Coronary artery (tissue), 2 donors: ENCODE measurements at places on chromosomes 13 and 19.

GRCh38 chr19:14028901-14029300 lies 953 bp downstream of the RLN3 start:
- no peak for DNase-seq

DNA sequence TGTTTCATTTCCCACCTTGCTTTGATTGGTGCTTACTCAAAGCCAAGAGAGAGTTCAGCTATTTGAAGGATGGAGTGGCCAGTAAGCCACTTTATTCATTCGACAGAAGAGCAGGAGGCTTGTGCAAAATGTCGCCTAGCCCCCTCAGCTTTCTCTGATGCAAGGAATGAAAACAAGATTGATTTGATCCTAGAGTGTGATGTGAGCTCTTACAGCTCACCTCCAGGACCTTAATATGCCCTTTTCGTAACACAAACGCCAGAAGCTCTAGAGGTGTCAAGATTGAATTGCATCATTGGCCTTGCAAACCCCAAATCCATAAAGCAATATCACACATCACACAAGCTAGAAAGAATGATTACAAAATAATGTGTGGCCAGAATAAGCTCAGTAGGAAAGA lies 36.4 kb downstream of the TEX29 start:
- DNase-seq, result no peak

DNA sequence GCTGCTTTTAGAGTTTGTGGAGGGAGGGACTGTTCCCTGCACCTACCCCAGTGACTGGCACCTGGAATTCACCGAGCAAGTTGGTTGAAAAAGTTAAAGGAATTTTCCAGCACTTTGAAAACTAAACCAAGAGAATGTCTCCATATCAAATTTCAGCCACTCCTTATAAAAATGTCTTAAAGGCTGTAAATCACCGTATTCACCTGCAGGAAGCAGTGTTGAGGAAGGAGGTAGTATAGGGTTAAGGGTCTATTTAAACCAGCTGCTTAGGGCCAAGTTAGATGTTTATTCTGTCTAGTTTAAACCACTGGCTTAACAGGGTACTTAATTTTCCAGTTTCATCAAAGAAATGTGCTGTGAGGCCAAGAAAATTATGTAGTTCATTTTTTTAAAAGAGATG lies 3.8 kb upstream of the RAB20 start:
- no peak for DNase-seq

DNA sequence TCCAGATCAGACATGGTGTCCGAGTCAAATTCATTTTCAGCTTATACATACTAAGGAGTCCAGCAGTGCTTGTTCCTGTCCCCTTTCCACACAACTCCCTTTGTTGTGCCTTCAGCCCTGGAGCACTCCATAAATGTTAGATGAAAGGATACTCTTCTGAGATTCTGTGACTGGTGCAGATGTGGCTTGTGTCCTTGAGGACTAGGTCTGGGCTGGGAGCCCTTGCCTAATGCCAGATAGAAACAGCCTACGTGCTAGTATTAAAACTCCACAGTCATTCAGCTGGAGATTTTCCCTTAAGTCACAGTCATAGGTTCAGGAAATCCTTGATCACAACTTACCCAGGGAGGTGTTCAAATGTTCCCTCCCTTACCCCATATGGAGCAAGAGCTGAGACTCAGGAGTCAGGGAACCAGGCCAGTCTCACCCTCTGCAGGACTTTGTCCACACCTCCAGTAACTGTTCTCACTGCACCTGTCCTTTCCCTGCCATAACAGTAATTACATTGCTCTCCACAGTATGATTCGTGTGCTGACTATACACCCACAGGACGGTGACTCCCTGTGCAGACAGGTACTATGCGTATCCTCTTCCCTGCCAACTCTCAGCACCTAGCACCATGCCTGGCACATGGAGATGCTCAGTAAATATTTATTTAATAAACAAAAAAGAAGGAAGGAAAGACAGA lies 15.5 kb upstream of the SERPINE3 start:
- DNase-seq, result no peak

DNA sequence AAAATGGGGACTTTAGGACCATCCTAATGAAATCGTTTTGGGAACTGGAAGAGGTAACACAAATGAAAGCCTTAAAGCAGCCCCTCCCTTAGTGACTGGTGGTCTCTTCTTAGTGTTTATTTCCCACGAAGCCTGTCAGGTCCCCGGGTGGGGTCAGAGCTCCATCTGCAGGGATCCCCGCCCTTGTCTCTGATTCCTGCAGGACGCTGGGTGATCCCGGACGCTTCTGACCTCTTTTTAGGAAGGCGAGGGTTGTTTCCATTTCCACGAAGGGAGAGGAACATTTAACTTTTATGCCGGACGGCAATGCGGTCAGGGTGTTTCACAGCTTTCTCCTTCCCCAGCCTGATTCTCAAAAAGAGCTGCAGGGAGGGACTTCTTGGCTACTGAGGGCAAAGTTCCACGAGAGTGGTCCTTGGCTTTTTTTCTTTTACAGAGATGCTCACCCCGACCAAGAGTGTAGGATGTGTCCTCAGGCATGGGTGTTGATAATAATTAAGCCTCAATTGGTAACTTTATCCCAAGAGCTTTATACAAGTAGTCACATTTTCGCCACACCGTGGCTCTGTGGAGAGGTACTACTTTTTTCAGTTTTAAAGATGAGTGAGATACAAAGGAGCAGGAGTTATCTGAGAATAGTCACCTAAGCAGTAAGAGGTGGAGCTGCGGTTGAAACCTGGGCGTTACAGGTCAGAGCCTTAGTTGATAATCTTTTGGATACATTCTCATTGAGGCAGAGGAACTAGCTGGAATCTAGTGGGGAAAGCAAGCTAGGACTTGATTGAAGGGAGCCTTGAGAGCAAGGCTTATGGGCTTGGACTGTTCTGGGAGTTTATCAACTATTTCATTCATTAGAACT lies 813 bp downstream of the ZNF284 start:
- no peak for DNase-seq

DNA sequence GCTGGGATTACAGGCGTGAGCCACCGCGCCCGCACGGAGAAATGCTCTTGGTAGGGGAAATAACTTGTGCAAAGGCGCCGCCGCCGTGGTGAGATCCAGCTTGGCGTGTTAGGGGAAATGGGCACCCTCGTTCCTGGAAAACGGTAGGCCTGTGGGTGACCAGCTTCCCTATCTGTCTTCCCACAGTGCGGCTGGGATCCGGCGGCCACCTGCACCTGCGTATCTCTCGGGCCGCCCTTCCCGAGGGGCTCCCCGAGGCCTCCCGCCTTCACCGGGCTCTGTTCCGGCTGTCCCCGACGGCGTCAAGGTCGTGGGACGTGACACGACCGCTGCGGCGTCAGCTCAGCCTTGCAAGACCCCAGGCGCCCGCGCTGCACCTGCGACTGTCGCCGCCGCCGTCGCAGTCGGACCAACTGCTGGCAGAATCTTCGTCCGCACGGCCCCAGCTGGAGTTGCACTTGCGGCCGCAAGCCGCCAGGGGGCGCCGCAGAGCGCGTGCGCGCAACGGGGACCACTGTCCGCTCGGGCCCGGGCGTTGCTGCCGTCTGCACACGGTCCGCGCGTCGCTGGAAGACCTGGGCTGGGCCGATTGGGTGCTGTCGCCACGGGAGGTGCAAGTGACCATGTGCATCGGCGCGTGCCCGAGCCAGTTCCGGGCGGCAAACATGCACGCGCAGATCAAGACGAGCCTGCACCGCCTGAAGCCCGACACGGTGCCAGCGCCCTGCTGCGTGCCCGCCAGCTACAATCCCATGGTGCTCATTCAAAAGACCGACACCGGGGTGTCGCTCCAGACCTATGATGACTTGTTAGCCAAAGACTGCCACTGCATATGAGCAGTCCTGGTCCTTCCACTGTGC lies 2.4 kb downstream of the GDF15 start:
- DNase-seq, result peak; percentile 86

DNA sequence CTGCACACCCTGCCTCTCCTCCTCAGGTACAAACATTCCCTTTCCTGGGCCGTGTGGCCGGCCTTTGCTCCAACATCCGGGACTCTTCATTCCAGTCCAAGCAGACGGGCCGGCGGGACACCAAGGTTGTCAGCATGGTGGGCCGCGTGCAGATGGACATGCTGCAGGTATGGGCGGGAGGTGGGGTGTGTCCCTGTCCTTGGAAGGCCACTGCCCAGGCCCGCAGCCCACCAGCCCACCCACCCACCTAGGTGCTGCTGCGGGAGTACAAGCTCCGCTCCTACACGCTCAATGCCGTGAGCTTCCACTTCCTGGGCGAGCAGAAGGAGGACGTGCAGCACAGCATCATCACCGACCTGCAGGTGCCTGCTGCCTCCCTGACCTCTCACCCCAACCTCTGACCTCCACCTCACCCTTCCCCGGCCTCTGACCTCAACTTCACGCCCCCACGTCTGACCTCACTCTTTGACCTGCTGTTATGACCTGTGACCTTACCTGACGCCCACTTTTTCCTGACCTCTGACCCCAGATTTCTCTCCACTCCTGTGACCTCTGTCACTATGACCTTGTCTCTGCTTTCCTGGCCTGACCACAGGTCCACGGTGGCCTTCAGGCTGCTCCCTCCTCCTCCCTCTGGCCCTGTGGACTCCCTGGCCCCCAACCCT lies 12.4 kb upstream of the SPIB start:
- DNase-seq, result no peak

DNA sequence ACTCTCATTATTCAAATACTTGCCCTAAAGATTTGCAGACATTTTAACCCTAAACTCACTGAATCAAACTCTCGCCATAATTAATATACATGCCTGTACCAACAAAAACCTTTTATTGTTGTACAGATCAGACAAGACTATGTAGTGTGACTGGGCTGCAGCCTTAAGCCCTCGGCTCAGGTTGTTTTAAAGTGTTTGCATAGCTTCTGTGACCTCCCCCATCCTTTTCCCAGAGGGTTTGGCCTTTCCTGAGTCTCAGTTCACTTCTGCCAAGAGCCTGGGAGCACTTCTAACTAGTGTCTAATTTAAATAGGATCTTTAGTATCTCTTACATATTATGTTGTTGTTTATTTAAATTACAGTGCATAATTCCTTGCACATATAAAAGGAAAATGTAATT lies 158.2 kb downstream of the HS6ST3 start:
- DNase-seq, result no peak

GRCh38 chr19:17778251-17778967 lies 16.5 kb upstream of the B3GNT3 start:
- no peak for DNase-seq

DNA sequence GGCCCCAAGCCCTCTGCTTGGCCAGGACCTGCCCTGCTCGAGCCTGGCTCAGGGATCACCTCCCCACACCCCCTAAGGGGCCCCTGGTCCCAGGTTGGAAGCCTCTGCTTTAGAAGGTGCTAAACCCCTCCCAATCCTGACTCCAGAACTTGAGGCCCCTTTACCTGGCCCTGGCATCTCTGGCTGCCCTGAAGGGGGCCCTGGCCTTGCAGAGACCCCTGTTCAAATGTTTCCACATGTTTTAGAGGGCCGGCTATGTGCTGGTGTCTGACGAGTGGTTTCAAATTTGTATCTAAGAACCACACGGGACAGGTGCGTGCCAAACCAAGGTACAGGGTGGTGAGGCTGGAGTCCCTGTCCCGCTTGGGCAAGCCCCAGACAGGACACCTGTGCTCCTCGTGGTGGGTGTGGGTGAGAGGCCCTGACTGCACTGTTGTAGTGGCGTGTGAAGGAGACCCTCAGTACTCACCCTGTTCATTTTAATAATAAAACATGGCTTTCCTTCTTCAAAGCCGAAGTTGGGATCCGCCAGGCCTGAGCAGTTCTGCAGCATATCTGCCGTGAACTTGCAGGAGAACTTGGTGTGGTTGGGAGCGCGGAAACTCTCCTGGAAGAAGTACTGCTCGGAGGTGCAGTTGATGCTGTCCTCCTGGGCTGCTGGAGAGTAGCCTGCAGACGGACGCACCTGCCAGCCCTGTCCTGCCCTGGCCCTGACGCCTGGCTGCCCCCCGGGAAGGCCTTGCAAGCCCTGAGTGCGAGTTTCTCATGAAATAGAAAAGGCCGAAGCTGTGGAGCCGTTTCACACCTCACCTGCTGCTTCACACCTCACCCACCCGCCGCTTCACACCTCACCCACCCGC lies 5.4 kb downstream of the ATP4B start:
- peak; percentile 65 for DNase-seq

- no peak for DNase-seq
Measured at GRCh38 chr13:63457186-63457585, 2041.5 kb upstream of the PCDH20 start.

DNA sequence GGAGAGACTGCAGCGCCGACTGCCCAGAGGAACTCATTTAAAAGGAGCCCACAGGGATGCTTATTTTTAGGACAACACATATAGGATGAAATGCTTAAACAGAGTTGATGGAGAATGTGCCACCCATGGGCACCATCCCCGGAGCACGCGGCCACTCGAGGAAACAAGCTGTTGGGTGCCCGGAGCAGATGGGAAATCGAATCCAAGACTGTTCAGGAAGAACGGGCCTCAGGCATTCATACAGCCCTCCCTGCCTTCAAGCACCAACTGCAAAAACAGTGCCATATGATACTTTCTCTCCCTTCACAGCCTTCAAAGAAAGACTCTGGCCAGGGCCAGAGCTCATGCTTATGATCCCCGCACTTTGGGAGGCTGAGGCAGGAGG lies 40.2 kb downstream of the RAB20 start:
- no peak for DNase-seq

DNA sequence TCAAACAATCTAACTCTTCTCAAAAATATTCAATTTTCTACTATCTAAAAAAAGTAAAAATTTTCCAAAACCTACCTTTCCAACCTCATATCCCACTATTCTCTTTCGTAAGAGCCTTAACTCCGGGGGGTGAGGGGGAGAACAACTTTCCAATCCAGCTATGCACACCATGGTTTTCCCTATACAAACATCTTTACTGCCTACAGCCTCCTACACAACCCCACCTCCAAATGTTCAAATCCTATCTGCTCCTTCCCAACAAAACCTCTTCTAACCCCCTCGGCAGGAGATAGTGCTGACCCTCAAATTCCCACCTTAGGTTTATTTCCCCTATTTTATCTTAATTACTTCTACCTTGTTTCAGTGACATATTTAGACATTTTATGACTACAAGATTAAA lies 102.0 kb downstream of the DIAPH3 start:
- DNase-seq, result no peak

- DNase-seq, result no peak
Measured at GRCh38 chr13:102709536-102709935, 14.7 kb upstream of the METTL21C start.

- DNase-seq, result no peak
Measured at GRCh38 chr13:113051641-113052040, 54.0 kb upstream of the F7 start.

DNA sequence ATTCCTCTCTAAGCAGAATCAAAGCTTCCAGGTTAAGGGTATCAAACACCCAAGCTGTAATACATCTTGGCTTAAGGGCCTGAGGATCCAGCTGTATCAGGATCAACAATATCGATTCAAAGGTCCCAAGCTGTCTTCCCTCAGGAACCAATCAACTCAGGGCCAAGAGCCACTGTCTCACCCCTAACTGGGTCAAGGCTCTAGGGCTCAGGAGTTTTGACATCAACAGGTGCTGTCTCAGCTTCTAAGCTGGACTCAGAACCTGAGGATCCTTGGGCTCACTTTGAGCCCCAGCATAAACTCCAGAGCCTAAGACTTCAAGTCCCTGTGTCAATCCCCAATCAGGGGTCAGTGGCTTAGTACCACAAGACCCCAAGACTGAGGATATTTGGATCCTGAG lies 917 bp downstream of the FBXW9 start:
- DNase-seq, result no peak
